Urinary bladder (tissue), 4 donors: ENCODE measurements at places on chromosomes 7 and 10. TPM values are rescaled to one million over a fixed set of nuclear protein-coding genes. Genes with fewer than 3 reads are reported as not detected.

LRRD1 gene
- 1.8 TPM for total RNA-seq

WNT8B gene
- 0.11 TPM for total RNA-seq

METTL27 gene
- 2.9 TPM for total RNA-seq

DOCK1 gene
- 132 TPM for total RNA-seq

CARD11 gene
- 5.0 TPM for total RNA-seq

MSS51 gene
- 5.9 TPM for total RNA-seq

EBLN1 gene
- not detected for total RNA-seq

EMX2 gene
- 0.95 TPM for total RNA-seq

NKX1-2 gene
- total RNA-seq: not detected

- DNase-seq: no peak
Measured at GRCh38 chr7:68125168-68125567, 1128.5 kb downstream of the TYW1 start.

- no peak for DNase-seq
Measured at GRCh38 chr10:6843481-6843881, 263.4 kb upstream of the PRKCQ start.

- no peak for DNase-seq
Measured at GRCh38 chr7:12930534-12930933, 243.1 kb downstream of the ARL4A start.

DNA sequence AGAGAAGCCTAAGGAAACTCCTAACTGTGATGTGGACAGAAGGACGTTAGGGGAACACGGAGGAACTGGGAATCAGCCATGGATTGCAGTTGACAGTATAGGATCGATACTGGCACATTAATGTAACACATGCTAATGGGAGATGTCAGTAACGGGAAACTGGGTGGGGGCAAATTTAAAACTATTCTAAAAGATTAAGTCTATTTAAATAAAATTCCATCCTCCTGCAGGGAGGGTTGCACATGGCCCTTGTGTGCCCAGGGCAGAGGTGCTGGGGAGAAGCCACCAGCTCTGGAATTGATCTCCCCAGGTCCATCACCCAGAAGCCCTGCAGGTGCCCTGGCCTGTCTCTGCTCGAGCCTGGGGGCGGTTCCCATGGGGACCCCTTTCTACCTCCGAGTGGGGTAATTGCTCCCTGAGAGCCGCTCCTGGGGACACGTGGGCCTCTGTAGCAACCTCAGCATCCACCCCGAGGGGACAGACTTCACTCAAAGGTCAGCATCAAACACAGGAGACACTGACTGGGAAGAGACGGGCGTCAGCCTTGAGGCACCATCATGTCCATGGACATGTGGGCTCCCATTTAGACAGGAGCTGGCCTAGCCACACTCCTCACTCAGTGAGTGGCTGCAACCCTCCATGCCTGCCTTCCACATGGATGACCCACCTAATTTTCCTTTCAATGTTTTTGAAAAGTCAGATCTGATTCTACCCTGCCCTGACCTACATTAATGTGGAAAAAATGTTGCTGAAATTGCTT lies 21.1 kb downstream of the SCART1 start:
- DNase-seq: no peak

DNA sequence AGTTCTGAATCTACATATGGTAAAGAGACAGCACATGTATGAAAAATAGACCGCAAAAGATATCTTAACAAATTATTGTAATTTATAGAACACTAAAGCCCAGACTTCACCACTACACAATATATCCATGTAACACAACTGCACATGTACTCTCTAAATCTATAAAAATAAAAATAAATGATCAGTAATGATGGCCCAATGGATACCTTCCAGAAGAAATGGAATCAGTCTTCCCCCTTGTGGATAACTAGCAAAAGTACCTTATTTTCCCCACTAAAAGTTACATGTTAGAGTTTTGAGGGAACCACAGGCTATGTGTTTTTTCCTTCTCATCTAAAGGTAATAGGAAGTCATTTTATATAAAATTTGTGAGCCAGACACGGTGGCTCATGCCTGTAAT lies 25.7 kb downstream of the C7orf25 start:
- no peak for DNase-seq

GRCh38 chr10:75841266-75841665 lies 409.8 kb downstream of the LRMDA start:
- no peak for DNase-seq

DNA sequence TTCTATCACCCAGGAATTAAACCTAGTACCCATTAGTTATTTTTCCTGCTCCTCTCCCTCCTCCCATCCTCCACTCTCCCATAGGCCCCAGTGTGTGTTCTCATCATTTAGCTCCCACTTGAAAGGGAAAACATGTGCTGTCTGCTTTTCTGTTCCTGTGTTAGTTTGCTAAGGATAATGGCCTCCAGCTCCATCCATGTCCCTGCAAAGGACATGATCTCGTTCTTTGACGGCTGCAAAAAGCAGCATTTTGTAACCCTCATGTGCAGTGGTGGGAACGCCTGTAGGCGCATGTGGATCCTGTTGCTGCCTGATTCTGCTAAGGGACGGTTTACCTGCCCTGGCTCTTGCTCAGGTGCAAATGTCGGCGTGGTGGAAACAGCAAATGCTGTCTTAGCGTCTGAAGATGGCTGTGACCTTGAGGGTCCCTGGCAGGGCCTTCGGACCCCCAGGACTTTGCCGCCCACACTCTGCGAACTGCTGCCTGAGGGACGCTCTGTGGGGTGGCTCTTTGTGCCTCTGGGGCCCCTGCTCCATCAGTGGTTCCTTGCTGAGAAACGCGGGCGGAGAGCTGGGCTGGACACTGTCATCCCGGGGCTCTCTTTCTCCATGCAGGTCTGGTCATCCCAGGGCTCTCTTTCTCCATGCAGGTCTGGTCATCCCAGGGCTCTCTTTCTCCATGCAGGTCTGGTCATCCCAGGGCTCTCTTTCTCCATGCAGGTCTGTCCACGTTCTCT lies 5.6 kb upstream of the MTG1 start:
- no peak for DNase-seq

DNA sequence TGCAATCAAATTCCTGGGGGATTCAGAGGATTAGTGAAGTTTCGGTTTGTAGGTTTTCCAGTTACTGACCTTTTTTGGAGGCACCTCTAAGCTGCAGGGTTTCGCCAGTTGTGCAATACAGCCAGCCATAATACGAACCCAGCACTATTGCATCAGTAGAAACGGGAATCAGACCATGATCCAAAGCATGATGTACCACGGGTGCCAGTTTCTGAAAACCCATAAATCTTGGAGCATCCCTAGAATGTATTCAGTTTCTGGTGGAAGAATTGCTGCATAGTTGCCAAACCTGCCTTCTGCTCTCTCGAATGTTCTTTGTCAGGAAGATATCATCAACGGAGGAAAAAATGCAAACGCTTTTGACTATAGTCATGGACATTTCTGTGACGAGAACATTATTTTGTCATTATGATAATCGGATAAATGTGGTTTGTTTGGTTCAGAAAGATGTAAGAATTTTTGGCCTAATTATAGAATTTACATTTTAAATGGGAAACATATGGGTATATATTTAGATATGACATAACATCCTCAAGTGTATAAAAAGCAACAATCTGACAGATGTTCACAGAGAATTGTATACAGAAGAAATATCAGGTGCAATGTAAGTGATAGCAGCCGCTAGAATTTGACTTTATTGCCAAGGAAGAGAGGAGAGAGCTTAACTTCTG lies 186.2 kb upstream of the PRKCQ start:
- no peak for DNase-seq

GRCh38 chr7:98828368-98828767 lies 41.4 kb downstream of the TMEM130 start:
- no peak for DNase-seq

- no peak for DNase-seq
Measured at GRCh38 chr10:119715628-119716505, 10.0 kb upstream of the INPP5F start.

DNA sequence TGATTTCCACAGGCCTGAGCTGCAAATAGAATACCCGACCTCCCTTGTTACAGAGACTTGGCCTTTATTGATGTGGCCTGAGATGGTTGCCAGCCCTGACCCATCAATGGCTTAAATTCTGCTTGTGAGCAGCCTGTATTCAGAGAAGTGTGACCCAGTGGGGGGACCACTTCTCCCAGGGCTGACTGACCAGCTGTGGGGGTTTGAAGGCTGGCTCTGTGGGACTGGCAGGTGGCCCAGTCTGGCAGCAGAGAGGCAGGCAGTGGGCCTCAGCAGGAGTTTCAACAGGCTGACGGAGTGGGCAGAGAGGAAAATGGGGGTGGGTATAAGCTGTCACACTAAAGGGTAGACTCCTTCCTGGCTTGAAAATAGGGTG lies 12.2 kb upstream of the PPIF start:
- no peak for DNase-seq

GRCh38 chr7:24978843-24979469 lies 1.0 kb downstream of the OSBPL3 start:
- DNase-seq: no peak

- no peak for DNase-seq
Measured at GRCh38 chr10:131123496-131123895, 188.0 kb downstream of the TCERG1L start.

DNA sequence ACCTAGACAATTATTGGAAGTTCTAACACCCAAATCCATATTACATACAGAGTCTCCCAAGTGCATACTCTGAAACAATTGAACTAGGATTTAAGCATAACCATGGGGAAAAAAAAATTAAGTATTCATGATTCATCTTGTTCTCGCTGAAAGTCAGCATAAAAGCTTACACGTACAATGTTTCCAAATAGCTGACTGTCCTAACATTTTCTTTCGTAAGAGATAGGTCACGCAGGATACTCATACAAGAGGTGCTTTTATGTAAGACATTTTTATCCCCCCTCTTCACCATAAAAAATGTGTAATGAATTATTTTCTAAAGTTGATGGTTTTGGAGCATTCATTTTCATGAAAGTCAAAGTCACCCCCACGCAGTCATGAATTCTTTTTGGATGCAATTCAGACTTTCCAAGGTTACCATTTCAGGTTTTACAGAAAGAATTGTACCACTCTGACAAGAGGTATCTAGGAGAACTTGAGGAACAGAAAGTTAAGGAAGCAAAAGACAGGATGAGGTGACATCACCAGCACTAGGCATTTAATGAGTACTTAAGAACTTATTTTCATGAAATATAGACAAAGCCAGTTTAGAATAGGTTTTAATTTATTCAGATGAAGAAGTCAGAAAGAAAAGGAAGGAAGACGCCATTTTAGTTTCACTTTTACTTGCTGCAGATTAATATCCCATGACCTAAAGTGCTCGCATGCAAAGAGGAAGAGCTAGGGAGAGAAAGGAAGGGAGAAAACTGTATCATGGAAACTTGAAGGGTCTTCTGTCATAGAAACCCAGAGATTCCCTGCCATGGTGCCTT lies 55.8 kb downstream of the TMEM26 start:
- DNase-seq: no peak

DNA sequence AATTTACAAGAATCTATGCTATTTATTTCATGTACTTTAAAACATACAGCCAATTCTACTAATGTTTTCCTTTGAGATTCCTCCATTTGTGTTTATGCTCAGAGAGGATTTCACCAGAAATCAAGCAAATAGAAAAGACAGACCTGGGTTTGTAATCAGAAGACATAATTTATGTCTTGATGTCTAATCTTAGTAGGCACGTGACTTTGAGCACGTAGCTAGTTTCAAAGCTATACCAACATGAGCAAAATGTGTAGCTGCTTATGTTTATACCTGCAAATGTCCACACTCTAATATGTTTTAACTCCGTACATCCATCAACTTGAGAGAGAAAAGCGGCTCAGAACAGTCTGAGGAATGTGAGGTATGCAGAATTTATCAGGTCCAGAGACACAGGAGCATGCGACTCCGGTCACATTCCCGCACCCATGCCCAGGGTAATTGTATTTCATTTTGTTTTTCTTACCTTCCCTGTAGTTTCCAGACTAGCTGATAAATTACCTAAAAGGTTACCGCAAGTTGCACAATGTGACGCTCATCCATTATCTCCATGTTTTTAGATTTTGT lies 40.0 kb downstream of the SVOPL start:
- no peak for DNase-seq

DNA sequence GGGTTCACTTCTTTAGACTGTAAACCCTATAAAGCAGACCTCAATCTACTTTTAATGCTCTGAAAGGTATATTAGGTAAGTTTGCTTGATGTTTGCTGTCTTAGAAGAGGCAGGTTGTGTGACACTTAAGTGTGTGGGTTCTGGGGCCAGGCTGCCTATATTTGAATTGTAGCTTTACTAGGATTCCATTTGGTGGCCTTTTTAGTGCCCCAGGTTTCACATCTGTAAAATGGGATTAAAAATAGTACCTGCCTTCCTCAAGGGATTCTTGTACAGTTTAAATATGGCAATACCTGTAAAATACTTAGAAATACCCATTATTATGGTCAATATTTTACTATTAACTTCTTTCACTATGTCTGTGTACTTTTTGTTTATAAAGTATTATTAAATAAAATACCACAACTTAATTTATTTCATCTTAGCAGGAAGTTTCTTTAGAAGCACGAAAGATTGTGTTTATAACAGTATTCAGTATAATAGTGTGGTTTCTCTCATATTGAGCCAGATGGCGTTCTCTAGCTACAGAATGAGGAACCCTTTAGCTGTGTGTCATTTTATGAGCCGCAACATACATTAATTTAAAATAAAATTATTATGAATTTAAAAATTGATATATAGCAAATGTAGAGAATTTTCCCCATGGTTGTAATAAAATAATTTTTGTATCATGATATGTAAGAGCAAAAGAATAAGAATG lies 94.2 kb downstream of the CDK14 start:
- DNase-seq: no peak

GRCh38 chr10:50316695-50317648 lies 65.7 kb upstream of the ASAH2 start:
- DNase-seq: no peak

DNA sequence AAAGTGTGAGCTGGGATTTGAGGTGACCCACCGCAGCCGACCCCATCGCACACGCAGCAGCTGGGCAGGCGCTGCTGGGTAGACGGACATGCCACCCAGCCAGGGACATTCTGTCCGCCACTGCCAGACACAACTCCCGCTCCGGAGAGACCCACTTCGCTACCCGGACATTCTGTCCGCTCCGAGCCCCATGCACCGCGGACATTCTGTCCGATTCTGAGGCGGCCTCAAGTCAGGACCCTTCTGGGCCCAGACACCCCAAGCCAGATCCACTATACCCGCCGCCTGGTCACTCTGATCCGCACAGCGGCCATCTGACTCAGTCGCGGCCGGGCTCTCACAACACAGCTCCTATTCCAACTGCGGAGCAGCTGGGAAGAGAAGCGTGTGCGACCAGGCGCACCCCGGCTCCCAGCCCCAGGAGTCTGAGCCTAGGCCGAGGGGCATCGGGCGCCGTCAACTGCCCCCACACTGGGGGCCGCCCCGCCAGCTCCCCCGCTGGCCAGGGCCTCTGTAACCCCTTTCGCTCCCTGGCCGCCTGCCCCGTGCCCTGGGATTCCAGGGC lies 763 bp downstream of the PITX3 start:
- no peak for DNase-seq
